Activated naive CD8-positive, alpha-beta T cell treated with anti-CD3 and anti-CD28 coated beads, Interleukin-2, amount 10 ng/mL, durations not matched to agents 7 days and 5 days (primary cell): ENCODE measurements at places on chromosomes 16 and 17. TPM values are rescaled to one million over a fixed set of nuclear protein-coding genes. Genes with fewer than 3 reads are reported as not detected.

Gene TRIM47
- 23.2 TPM for total RNA-seq

Gene ENPP7
- total RNA-seq: not detected

Gene ZNF597
- total RNA-seq: 3.6 TPM

- H3K27ac ChIP-seq: no peak overlapping the region
- H3K4me1 ChIP-seq: peaks cover 6% of the 10 kb centered on the region
- no peak for DNase-seq
Observed at GRCh38 chr17:8577868-8578267, 52.7 kb downstream of the MYH10 start.

DNA sequence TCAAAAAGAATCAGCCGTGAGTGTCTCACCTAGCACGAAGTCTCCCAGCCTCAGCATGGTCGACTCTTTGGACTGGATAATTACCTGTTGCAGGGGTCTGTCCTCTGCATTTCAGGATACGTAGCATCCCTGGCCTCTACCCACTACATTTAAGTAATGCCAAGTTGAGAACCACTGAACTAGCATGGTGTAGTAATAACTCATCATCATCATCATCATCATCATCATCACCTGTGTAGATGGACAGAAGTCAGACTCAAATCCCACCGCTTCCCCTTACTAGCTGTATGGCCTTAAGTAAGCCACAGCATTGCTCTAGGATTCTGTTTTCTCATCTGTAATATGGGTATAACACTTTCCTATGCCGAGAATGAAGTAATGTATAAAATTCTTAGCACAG, 373.1 kb upstream of the XYLT1 start:
- H3K4me1 ChIP-seq: no peaks in the 10 kb centered on the region
- no peaks in the 10 kb centered on the region for H3K36me3 ChIP-seq
- H3K27me3 ChIP-seq: no peaks in the 10 kb centered on the region
- no peak overlapping the region for H3K4me3 ChIP-seq

GRCh38 chr17:43995150-43995471, 9.3 kb upstream of the NAGS start:
- H3K4me3 ChIP-seq: no peak overlapping the region
- H3K27me3 ChIP-seq: peaks cover 39% of the 10 kb centered on the region
- H3K36me3 ChIP-seq: no peaks in the 10 kb centered on the region
- DNase-seq: no peak
- H3K4me1 ChIP-seq: no peaks in the 10 kb centered on the region
- no peak overlapping the region for H3K27ac ChIP-seq

GRCh38 chr17:29129731-29130130, 50.5 kb downstream of the MYO18A start:
- peaks cover 15% of the 10 kb centered on the region for H3K4me1 ChIP-seq
- no peak overlapping the region for H3K27ac ChIP-seq
- no peak for DNase-seq
- H3K27me3 ChIP-seq: no peaks in the 10 kb centered on the region
- H3K36me3 ChIP-seq: no peaks in the 10 kb centered on the region

DNA sequence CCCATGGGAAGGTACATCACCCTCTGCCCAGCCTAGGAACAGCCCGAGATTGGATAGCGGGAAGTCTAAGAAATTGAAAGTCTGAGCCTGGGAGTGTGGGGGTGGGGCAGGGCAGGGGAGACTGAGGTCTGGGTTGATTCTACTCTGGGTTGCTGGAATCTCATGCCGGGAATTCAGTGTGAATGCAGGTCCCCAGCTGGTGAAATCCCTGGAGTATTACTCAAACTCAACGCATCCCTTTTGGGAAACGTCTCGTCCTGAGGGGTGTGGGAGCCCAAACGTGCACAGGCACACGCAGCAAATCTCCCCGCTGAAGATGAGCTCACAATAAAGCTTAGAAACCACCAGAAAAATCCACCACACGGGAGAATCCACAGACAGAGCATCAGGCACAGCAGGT, 55.4 kb downstream of the SOCS1 start:
- DNase-seq: no peak
- H3K4me3 ChIP-seq: no peak overlapping the region
- no peak overlapping the region for H3K27ac ChIP-seq
- no peaks in the 10 kb centered on the region for H3K27me3 ChIP-seq
- H3K4me1 ChIP-seq: peaks cover 32% of the 10 kb centered on the region

DNA sequence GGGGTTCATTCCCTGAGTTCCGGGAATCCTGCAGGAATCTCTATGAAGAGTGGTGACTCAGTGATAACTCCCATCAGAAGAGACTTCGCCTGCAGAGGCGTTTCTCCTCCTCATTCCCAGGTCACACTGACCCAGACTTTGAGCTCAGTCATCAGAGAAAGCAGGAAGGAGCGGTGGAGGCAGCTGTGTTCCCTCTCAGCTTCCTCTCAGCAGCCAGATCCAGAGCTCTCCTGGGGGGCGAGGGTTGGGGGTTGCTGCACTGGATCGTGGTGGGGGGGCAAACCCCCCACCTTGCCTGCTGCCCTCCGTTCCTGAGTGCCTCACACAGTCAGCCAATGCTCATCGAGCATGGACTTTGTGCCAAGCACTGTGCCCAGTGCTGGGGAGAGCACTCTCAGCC, 271.2 kb downstream of the CBLN1 start:
- no peaks in the 10 kb centered on the region for H3K36me3 ChIP-seq
- no peak for DNase-seq
- no peak overlapping the region for H3K4me3 ChIP-seq
- H3K27ac ChIP-seq: no peak overlapping the region
- H3K27me3 ChIP-seq: no peaks in the 10 kb centered on the region

- no peaks in the 10 kb centered on the region for H3K4me1 ChIP-seq
- peaks cover 13% of the 10 kb centered on the region for H3K27me3 ChIP-seq
- no peak for DNase-seq
- H3K4me3 ChIP-seq: no peak overlapping the region
- H3K36me3 ChIP-seq: no peaks in the 10 kb centered on the region
- no peak overlapping the region for H3K27ac ChIP-seq
Observed at GRCh38 chr17:33896263-33896662, 358.8 kb upstream of the CCL2 start.

DNA sequence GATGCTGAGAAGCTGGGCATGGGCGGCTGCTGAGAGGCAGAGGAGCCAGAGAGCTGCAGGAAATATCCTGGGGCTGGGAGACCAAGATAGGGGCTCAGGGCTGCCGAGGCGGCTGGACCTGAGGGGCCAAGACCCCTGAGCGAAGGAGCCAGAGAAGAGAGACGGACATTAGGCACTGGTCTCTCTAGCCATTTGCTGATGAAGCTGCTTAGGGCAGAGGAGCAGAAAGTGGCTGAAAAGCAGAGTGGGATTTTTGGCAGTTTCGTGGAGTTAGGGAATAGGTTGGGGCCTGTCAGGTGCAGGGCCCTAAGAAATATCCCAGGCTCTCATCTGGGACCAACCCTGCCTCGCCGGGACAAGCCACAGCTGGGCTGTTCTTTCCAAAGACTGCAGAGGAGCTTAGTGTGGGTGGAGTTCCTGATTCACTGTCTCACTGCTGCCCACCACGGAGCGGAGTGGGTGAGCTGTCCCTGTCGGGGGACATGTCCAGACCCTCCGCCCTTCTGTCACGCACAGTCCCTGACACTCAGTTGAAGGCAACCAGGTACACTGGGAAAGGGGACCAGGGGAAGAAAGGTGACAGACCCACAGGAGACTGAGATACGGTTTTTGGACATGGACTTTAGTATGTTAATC, 11.3 kb upstream of the DNASE1 start:
- no peak for DNase-seq
- no peak overlapping the region for H3K4me3 ChIP-seq
- peaks cover 11% of the 10 kb centered on the region for H3K36me3 ChIP-seq
- H3K27ac ChIP-seq: no peak overlapping the region
- no peaks in the 10 kb centered on the region for H3K27me3 ChIP-seq

- DNase-seq: no peak
- no peak overlapping the region for H3K4me3 ChIP-seq
- H3K27ac ChIP-seq: no peak overlapping the region
- peaks cover 31% of the 10 kb centered on the region for H3K36me3 ChIP-seq
Observed at GRCh38 chr16:24188751-24189318, 67.3 kb upstream of the CACNG3 start.

- no peak for DNase-seq
- H3K4me1 ChIP-seq: peaks cover 21% of the 10 kb centered on the region
- peaks cover 2% of the 10 kb centered on the region for H3K36me3 ChIP-seq
- no peak overlapping the region for H3K27ac ChIP-seq
Observed at GRCh38 chr17:28749516-28750177, 5.8 kb downstream of the TRAF4 start.

GRCh38 chr17:64783031-64783461, 120.9 kb upstream of the SMURF2 start:
- H3K4me1 ChIP-seq: peaks cover 14% of the 10 kb centered on the region
- H3K36me3 ChIP-seq: peaks cover 9% of the 10 kb centered on the region
- DNase-seq: peak; percentile 20
- peaks cover 2% of the 10 kb centered on the region for H3K27me3 ChIP-seq
- H3K27ac ChIP-seq: peak overlapping the region; percentile 12

DNA sequence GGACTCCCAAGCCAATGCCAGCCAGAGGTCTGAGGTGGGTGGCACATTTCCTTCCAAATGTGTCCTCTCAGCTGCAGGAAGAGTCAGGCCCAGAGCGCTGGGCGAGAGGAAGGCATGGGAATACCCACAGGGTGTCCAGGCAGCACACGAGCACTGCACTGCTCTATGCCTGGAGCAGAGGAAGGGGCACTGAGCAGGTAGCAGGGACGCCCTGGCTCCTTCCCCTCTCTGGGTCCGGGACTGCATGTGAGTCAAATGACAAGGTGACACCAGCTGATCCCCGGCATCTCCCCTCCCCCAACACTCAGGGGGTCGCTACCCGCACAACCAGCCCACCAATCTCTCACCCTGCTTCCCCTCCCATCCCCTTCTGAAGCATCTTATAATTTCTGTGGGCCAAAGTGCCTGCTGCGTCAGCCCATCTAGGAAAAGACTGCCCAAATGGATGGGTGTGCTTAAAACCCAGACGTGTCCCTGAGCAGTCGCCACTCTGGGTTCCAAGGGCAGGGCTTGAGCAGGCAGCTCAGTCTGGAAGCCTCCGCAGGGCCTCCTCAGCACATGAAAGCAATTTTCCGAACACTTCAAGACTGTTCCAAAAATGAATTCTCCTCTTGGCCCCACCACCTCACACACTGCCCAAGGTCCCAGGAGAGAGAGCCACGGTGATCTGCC, 12.0 kb upstream of the BCAR1 start:
- H3K4me3 ChIP-seq: no peak overlapping the region
- H3K4me1 ChIP-seq: no peaks in the 10 kb centered on the region
- no peak overlapping the region for H3K27ac ChIP-seq
- no peaks in the 10 kb centered on the region for H3K36me3 ChIP-seq
- no peak for DNase-seq

DNA sequence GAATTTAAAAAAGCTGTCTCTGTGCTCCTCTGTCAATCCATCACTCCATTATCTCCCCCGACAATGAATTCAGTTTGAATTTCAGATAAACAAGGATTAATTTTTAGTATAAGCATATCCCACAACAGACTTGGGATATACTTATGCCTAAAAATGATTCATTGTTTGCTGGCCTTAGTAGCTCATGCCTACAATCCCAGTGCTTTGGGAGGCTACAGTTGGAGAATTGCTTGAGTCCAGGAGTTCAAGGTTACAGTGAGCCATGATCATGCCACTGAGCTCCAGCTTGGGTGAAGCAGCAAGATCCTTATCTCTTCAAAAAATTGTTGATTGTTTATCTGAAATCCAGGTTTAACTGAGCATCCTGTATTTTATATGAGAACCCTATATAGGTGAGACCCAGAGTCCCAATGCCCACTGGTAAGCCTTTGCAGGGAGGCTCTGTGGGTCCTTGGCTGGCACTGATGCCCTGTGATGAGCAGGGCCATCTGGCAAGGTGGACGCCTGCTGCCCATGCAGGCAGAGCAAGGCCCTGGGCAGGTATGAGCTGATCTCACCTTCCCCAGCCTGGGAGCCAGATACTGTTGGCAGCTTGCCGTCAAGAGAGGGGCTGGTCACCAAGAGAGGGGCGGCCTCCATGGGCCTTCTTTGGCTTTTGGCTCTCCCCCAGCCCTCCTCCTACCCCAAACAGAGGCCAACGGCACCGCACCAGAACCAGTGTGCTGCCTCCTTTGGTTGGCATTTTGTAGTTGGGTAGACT, 158.7 kb downstream of the SEC14L1 start:
- H3K27ac ChIP-seq: no peak overlapping the region
- H3K36me3 ChIP-seq: no peaks in the 10 kb centered on the region
- H3K27me3 ChIP-seq: peaks cover 3% of the 10 kb centered on the region
- H3K4me1 ChIP-seq: no peaks in the 10 kb centered on the region
- H3K4me3 ChIP-seq: no peak overlapping the region
